ENCODE measurements at places on chromosomes 12 and 14.

GRCh38 chr14:100654814-100655740 is 67.9 kb upstream of the BEGAIN start:
- DNase-seq: no peak

GRCh38 chr12:116971222-116971621 is 60.5 kb downstream of the FBXW8 start:
- no peak for DNase-seq

DNA sequence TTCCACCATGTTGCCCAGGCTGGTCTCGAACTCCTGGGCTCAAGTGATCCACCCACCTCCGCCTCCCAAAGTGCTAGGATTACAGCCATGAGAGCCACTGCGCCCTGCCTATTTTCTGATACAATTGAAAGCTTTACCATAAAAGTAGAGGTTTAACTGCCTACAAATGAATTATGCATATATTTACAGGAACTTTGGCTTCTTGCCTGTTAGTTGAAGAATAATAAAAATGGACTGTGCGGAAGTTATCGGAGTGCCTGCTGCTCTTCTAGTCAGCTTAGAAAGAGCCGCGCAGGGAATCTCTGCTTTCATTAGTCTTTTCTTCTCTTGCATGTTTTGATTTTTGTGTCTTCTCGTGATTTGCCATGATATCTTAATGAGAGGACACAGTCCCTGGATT is 34.5 kb downstream of the PPP2R5C start:
- DNase-seq: no peak

DNA sequence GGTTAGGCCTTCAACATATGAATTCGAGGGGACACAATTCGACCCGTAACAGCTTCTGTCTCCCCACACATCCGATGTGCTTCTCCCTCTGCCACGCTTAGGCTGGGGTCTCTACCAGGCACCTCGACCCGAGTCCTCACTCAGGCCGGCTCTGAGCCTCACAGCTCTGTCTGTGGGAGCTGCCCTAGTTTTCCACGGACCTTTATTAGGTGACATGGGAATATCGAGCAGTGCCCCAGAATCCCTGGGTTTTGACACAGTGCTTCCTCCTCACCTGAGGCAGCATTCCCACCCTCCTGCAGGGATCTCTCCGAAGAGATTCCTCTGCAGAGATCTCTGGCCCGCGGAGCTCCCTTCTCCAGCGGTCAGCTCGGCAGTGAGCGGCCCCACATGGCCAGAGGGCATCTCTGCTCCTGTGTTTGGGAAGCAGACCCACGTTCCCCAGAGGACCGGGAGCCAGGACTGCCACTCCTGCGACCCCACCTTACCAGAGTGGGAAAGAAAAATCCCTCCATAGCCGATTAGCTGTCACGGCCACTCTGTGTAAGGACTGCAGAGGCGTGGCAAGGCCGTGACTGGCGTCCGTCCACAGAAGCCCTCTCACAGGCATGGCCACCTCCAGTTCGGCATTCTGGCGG is 21.2 kb downstream of the ZBTB42 start:
- DNase-seq: no peak

DNA sequence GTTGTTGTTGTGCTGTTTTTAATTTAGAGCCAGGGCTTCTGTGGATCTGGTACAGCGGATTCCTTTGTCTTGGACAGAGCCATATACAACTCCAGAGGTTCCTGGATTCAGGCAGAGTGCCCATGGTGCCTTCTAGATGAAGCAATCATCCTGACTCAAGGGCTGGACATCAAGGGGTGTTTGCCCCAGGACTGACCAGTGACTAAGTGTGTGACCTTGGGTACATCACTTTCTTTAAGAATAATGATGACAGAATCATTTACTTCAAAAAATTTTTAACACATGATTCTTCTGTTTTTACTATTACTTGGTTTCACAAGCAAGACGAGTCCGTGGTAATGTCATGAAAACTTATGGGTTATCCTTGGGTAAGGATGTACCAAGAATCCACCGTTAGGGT is 397.3 kb downstream of the ZFP36L1 start:
- DNase-seq: no peak

GRCh38 chr12:18819484-18819883 is 81.6 kb downstream of the CAPZA3 start:
- DNase-seq: no peak

DNA sequence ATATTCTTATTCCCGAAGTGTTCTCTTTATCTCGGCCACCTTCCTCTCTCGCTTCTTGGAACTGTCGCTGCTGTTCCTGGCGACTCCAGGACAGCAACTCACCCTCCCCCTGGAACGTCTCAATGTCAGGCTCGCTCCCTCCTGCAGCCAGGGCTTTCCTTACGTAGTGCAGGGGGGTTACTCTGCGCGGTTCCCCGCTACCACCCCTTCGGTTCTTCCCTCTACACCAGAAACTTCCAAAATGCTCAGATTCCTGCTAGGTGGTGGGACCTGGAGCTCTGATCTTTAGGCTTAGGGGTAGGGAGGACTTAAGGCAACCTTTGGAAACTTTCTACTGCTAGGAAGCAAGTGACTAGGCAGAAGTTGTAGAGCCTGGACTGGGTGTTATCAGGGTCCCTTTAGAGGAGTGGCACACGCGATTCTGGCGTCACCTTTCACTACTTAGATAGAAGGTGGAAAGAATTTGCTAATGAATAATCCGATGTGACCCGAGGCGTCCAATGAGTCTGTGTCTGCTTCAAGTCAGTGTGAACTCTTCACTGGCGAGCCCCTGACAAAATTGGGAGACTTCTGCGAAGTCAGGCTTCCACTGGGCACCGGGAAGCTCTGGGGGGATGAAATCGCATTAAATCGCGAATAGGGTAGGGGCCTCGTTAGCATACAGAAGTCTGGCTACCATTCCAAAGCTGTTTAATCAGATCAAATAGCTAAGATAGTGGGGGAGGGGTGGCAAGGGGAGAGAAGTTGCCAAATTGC is 900 bp upstream of the DPF3 start:
- DNase-seq: no peak

- DNase-seq: no peak
Observed at GRCh38 chr12:9124383-9125031, 8.8 kb upstream of the A2M start.

Data from stimulated activated CD4-positive, alpha-beta T cell treated with anti-CD3 and anti-CD28 coated beads, TNF-alpha, amount 100 ng/mL, for 48 hours (primary cell).